Retinal pigment epithelial cell (primary cell): ENCODE measurements at places on chromosomes 5 and 9.

DNA sequence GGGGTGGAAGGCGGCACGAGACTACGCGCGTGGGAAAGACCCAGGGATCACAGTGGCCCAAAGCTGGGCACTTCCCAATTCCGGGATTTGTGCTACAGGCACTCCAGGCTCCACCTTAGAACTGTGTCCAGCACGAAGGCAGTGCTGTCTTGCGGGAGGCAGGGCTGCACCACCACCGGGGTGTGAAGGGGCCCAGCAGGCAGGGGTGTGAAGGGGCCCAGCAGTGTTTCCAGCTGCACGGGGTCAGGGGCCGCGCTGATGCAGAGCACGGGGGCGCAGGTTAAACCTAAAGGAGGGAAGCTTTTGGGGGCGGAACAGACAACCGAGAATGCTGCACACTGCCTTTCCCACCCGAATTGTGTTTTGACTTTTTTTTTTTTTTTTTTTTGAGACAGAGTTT lies 1.1 kb upstream of the PDCD6 start:
- no peak for DNase-seq

DNA sequence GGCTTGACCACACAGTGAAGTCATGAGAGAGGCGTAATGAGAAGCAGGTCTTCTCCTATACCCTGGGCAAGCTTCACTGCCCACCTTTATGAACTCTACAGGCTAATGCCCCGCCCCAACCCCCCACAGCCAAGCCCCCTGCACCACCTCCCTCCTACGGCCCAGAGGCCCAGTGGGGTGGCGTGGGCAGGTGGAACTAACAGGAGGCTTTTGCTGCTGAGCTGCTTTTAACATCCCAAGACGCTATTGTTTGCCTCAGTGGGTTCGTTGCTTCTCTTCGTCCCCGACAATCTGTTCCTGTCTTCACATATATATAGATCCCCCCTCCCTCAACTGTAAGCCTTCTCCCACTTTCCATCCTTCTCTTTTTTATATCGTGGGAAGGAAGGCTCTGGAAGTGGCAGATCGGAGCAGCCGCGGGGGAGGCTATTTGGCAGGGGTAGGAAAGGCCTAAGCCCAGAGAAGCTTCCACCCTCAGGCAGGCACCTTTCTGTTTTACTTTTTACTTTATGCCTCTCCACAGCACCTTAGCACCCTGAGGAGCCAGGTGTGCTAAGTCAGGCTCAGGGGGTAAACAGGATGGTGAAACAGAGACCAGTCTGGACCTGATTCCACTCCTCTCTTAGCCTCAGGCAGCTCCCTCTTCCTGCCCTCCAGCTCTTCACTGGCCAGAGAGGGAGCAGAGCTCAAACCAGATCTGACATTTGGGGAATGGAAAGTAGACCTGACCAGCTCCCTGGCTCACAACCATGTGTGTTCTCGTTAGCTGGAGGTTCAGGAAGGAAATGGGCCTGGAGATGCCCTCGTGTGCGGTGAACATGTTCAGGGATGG lies 26.5 kb downstream of the CD74 start:
- DNase-seq: no peak

GRCh38 chr9:91942201-91942600 lies 7.8 kb downstream of the ROR2 start:
- no peak for DNase-seq

DNA sequence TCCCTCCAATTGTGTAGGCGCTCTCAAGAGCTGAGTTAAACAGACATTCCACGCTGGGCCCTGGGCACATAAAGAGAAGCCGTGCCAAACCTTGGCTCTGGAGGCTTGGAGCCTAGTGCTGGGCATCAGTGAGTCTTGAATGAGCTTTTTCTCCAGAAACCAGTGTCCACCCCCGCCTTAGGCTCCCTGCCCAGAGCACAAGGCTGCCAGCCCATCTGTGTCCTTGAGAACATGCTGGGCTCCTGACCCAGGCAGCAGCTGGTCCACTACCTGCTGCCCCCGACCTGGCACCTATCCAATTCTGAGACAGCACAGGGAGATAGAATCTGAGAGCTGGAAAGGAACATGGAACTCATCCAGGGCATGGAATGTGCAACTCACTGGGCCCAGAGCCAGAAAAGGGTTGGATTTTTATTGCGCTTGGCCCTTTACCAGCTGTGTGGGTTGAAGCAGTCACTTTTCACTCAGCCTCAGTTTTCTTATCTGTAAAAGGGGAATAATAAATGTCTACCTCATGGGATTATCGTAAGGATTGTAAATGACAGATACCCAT lies 92.4 kb upstream of the CPLX2 start:
- DNase-seq: no peak

DNA sequence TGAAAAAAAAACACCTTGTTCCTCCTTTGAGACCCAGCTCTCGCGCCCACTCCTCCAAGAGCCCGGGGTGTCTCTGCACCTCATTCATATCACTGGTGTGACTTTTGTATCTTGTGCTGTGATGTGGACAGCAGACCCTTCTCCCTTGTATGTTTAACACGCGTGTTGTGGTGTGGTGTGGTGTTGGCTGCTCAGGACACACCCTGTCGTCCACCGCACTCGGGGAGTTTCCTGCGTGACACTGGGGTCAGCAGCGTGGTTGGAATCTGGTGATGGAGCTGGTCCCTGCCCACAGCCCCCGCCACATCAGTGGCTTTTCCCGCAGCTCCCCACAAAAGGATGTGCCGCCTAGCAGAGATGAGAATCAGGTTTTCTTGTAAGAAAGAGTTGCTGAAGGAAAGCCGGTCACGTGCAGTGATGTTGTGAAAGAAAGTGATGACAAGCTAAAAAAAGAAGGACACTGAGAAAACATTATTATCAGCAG lies 61.5 kb downstream of the TENT4A start:
- DNase-seq: no peak

GRCh38 chr9:130867556-130867955 lies 29.1 kb downstream of the QRFP start:
- no peak for DNase-seq

- no peak for DNase-seq
Observed at GRCh38 chr5:131747180-131748105, 49.4 kb downstream of the FNIP1 start.

- DNase-seq: no peak
Observed at GRCh38 chr9:108290839-108291585, 564.8 kb downstream of the ACTL7B start.

GRCh38 chr5:2536632-2537377 lies 214.7 kb downstream of the IRX2 start:
- no peak for DNase-seq

- no peak for DNase-seq
Observed at GRCh38 chr5:144072518-144072927, 97.9 kb downstream of the YIPF5 start.

- DNase-seq: no peak
Observed at GRCh38 chr5:175897285-175897684, 25.9 kb downstream of the CPLX2 start.
